ENCODE measurements at places on chromosomes 7 and 10. TPM values are rescaled to one million over a fixed set of nuclear protein-coding genes. Genes with fewer than 3 reads are reported as not detected.

GRCh38 chr7:137097111-137097510 lies 228.7 kb downstream of the CHRM2 start:
- DNase-seq = no peak

The SFXN2 gene
- total RNA-seq = 7.5 TPM

DNA sequence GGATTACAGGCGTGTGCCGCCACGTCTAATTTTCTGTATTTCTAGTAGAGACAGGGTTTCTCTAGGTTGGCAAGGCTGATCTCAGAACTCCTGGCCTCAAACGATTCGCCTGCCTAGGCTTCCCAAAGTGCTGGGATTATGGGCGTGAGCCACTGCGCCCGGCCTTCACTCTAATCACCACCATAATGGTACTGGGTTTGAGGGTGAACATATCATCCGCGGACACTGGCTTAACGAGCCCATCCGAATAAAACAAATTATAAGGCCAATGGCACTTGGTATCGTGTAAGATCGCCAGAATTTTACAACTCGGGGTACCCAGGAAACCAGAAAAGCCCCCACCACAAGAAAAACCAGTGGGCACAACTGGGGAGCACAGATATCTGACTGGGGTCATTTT lies 580 bp downstream of the FAM200A start:
- no peak for DNase-seq

GRCh38 chr7:106421181-106421762 lies 136.5 kb upstream of the NAMPT start:
- DNase-seq = no peak

GRCh38 chr7:25624051-25624450 lies 395.8 kb upstream of the NPVF start:
- no peak for DNase-seq

The DBF4 gene
- total RNA-seq = 75.7 TPM

The CALML5 gene
- not detected for total RNA-seq

- DNase-seq = no peak
These were observed 192.5 kb downstream of the ELFN1 start for GRCh38 chr7:1862560-1862959.
